ENCODE measurements at places on chromosomes 16 and 17.
A peak's percentile ranks its signal among the peaks of the same experiment; 100 is the strongest.

GRCh38 chr16:59698346-59699020 lies 964.4 kb upstream of the GOT2 start:
- DNase-seq: no peak

DNA sequence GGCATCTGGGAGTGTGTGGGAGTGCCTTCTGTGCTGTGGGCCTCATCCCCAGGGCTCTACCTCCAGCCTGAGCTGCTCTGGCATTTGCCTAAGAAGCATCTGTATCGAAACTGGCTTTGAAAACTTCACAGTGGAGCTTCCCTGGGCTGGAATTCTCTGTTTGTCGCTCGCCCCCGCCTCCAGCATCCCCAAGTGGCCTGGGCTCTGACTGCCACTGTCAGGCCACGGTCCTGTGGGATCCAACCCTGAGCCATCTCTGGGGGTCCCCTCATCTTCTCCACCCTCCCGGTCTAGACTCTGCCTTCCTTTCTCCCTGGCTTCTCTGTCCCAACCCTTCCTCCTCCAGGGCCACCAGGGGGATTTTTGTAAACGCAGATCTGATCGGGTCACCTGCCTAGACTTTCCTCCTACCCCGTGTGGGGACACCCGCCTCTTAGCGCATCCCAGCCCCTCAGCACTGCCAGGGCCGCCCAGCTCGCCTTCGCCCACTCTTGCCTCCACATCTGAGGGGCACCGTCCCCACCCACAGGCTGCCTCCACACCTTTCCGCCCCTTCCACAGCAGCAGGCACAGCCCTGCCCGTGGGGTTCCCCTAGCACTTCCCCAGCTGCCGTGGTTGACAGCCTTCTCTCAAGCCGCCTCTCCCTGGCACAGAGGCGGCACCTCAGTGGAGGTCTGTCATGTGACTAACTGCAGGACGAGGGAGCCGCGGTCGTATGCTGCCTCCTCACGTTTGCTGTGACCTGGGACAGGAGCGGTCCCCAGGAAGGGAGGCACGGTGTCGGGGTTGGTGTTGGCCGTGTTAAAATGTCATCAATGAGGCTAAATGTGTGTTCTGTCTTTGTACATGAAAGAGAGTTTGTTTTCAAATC lies 12.0 kb downstream of the TBC1D24 start:
- peak; percentile 24 for DNase-seq

- no peak for DNase-seq
Observed at GRCh38 chr16:83116274-83116892, 489.6 kb downstream of the CDH13 start.

DNA sequence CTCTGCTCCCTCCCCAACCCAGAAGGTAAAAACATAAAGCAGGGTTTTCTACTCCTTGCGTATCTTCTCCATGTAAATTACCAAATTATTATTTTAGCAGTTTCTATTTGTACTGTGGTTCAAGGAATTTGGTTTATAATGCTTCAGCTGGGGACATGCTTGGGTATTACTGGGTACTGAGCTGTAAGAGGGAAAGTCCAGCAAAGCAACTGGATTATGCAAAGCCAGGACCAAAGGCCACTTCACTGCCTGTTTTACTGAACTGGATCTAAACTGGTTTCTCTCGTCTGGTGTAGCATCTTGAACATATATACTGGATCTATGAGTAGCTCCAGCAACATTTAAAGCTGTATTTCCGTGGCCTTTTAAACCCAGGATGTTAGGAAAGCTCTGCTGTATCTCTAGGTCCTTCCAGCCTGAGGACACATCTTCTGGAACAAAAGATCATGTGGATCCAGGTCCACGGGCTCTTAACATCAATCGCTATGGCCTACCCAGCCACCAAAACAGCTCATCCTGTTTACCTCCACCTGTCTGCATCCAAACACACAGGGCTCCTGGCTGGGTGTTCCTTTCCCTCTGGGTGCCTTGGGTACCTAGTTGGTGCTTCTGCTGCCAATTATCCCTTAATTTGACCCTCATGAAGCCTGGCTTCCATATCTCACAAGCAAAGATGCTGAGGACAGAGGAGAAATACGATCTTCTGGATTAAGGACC lies 7.2 kb downstream of the PMP22 start:
- DNase-seq: no peak

- no peak for DNase-seq
Observed at GRCh38 chr17:61462719-61463315, 10.6 kb downstream of the TBX4 start.

DNA sequence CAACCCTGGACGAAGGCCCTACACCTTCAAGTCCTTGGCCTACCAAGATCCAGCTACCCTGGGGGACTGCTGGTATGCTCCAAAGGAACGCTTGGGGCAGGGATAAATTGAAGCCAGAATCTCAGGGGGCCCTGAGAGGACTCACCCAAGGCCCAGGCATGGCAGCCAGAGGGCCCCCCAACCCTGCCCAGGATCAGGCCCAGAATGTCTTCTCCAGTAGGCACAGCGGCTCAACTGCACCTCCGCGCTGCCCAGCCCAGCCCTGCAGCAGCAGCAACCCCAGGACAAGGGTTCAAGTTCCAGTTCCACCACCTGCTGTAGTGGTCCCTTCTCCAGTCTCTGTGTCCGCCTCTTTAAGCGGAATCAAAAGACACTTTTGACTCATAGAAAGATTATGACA lies 2.2 kb downstream of the TFAP4 start:
- DNase-seq: peak; percentile 4

DNA sequence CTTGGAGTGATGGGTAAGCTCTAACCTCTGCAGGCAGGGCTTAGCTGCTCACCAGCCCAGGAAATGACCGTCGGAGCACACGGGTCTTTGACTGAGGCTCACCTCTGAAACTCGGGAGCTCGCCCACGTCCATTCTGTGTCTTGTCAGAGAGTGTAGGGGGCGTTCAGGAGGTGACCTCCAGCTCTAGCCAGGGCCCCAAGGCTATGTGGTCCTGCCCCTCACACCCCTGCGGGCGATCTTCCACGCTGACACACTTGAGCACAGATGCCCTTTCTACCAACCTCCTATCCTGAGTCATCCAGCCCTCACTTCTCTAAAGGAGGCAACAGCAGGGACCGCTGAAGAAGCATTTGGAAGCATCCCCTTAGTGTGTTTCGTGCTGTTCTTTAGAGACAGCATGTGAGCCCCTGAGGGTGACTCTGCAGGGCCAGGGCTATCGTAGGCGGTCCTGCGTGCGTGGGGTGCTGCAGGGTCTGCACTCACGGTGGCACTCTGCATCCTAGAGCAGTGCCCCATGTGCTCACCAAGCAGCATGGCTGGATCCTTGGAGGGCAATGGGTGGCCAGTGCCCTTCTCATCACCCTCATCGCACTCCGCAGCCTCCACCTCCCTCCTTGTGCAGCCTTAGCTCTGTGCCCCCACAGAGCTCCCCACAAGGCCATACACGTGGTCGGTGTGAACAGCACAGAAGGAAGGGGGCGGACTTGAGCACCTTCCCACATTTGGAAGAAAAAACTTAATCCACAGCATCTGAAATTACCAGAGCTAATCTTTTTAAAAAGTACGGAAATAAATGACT lies 33.8 kb downstream of the SLC47A1 start:
- no peak for DNase-seq

DNA sequence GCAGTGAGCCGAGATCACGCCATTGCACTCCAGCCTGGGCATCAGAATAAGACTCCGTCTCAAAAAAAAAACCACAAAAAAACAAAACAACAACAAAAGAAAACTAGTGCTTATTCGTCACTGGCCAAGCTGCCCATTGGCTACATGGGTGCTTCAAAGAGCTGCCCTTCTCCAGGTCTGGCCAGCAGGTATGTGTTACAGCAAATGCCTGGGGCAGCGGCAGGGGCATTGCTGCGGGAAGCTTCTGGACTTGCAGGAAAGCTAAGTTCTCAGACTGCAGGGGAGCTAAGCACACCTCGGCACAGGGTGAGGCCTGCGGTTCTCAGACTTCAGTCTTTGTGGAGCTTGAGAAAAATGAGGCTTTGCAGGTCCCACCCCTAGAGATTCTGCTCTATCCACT lies 4.1 kb upstream of the STH start:
- no peak for DNase-seq

- DNase-seq: no peak
Observed at GRCh38 chr17:45949755-45950320, 49.2 kb upstream of the STH start.

- no peak for DNase-seq
Observed at GRCh38 chr17:43604549-43604948, 57.2 kb downstream of the MEOX1 start.

DNA sequence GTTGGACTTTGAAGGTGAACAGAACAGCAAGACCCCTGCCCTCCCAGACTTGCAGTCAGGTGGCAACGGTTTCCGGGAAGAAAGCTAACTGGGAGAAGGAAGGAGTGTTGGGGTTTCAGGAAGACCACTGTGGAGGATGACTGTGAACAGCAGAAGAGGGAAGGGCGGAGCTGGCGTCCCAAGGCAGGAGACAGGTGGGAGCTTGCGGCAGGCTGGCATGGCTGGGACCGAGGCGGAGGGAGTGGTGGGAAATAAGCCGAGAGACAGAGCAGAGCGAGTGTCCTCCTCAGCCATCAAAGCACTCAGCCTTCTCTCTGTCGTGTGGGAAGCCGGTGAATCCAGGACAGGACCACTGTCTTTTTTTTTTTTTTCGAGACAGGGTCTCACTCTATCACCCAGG lies 108.5 kb upstream of the CACNG5 start:
- DNase-seq: no peak

GRCh38 chr17:66299711-66300110 lies 2.7 kb upstream of the PRKCA start:
- DNase-seq: no peak

- DNase-seq: no peak
Observed at GRCh38 chr16:21646721-21647561, 5.5 kb downstream of the IGSF6 start.

DNA sequence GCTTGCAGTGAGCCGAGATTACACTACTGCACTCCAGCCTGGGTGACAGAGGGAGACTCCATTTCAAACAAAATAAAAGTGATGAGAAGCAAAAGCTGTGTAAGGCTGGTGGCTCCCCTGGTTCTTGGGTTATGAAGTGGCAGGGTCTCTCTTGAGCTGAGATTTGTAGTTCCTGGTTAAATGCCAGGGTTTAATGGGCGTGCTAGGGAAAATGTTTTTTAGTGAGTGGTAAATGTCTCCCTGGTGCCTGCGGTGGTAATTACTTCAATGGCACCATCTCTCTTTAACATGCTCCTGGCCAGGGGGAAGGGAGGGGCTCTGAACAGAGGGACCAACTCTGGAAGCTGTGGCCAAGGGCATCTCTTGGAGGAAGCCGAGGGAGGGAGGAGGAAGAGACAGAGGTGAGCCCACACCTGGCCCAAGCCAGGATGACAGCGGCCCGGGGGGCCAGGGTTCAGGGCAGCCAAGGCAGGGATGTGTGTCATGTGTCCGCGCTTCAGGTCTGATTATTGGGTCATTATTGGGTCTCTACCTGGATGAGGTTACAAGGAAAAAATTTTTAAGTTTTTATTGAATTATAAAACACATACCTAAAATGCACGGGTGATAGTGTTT lies 17.8 kb upstream of the RPL38 start:
- no peak for DNase-seq

DNA sequence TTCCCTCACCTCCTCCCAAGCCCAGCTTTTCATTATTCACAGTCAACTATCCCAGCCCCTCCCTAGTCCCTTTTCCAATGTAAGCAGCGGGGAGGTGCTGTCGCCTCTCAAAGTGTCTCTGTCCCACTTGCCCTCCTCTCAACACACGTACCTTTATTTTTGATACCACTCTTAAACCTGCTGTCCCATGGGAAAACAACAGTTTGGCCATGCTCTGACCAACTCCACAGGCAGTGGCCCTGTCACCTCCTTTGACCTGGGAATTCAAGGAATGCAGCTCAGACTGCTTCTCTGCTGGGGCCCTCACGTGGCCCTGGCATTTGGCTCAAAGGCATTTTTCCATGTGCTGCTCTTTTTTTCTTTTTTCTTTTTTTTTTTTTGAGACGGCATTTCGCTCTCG lies 4.2 kb downstream of the LYRM9 start:
- DNase-seq: no peak

DNA sequence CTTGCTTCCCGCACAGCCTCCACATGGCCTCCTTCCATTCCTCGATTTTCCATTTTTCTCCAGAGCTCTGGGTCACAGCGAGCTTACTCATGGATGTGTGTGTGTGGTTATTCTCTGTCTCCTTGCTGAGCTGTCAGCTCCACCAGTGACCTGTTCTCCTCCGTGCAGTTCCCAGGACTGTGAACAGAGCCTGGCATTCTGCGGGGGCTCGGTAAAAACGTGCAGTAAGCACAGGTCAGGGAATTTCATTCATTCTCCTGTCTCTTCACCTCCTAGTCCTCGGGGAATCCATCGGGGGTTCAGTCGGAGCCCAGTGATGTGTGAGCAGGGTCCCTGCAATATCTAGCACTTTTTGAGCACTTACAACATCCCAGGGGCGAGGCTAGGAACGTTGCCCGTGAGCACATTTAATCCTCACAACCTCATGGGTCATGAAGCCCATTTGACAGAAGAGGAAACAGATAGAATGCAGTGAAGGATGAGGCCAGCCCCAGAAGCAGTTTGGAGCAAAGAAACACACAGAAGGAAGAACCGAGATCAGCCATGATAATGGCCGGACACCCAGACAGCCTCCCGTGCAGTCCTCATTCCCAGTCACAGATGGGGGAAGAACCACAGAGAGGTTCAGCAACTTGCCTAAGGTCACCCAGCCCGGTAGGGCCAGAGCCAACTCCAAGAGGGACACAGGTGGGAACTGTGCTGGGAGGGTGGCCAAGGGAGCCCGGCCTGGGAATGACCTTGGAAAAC lies 183.2 kb upstream of the GSE1 start:
- DNase-seq: no peak

DNA sequence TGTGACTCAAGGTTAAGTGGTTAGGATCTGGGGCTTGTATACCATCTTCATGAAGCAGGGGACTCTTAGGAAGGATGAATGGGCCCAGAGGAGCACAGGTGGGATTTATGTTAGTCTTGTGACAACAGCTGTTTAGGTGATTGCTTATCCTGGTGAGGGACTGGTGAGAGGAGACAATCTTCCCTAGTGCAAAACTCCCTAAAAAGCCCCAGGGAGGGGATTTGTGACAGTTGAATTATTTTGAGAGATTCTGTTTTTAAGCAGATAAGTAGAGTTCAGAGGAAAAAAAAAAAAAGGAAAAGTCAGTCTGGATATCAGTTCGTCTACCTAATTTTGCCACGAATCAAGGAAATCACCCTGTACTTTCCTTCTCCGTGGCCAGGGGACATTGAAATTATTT lies 35.1 kb upstream of the SEC14L1 start:
- no peak for DNase-seq

DNA sequence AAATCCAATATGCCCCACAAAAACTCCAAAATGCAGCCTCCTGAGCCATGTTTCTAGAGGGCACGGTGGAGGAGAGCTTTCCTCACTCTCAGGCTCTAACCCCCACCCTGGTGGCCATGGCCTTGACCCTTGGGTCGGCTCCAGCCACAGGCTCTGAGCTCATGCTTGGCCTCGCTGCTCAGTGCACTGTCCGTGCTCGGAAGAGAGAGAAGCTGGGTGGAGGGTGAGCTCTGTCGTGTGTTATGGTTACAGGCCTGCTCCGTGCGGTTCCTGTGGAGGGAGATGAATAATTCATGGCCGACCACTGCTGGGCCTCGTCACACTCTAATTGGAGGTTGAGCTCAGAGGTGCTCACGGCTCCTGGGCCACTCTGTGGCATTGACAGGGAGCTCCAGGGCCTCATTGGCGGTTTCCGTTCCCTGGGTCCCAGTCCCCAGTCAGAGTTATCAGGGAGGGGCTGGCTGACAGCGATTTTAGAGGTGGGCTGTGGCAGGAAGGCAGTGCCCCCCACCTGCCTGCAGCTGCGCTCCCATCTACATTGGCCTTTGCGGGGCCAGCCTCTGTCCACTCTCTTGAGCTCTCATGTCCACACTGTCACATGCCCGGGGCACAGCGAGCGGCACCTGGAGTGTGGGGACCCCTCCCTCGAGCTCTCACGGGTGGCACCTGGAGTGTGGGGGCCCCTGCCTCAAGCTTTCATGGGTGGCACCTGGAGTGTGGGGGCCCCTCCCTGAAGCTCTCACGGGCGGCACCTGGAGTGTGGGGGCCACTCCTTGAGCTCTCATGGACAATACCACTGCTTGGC lies 24.9 kb downstream of the ACSF3 start:
- no peak for DNase-seq

Data from anterior cingulate cortex (tissue), 58 donors.